Activated T-cell treated with anti-CD3 and anti-CD28 coated beads, Interleukin-2, amount 50 U/mL, for 4 hours (primary cell): ENCODE measurements at places on chromosomes 4 and X.

DNA sequence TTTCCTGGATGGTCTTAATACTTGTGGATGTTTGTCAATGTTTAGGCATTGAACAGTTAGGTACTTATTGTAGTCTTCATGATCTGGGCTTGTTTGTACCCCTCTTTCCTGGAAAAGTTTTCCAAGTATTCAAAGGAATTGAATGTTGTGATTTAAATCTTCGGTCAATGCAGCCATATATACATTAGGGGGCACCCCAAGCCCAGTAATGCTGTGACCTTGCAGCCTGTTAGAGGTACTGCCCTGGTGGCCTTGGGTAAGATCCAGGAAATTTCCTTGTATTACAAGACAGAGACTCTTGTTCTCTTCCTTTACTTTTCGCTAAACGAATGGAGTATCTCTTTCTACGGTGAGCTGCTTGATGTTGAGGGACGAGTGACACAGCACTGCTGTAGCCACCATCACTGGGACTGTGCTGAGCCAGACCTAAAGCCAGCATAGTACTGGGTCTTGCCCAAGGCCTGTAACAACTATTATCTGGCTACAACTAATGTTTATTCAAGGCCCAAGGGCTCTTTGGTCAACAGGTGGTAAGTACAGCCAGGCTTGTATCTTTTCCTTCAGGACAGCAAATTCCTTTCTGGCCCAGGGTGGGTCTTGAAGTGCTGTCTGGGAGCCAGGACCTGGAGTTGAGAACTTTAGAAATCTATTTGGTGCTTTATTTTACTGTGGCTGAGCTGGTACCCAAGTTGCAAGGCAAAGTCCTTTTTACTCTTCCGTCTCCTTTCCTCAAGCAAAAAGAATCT is 118.3 kb upstream of the ATOH1 start:
- DNase-seq: no peak

DNA sequence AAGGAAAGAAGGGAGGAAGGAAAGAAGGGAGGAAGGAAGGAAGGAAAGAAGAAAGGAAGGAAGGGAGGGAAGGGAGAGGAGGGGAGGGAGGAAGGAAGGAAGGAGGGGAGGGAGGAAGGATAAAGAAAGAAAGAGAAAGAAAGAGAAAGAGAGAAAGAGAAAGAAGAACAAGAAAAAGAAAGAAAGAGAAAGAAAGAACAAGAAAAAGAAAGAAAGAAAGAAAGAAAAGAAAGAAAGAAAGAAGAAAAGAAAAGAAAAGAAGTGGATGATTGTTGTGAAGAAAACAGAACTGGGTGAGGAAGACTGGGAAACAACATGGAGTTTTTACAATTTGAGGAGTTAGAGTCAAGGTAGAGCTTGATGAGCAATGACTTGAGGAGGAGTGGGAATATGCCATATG is 78.0 kb downstream of the EIF4E start:
- no peak for DNase-seq

- no peak for DNase-seq
Measured at GRCh38 chr4:88106205-88106604, 52.2 kb downstream of the ABCG2 start.

GRCh38 chr4:1583859-1584258 is 100.3 kb downstream of the FAM53A start:
- no peak for DNase-seq

DNA sequence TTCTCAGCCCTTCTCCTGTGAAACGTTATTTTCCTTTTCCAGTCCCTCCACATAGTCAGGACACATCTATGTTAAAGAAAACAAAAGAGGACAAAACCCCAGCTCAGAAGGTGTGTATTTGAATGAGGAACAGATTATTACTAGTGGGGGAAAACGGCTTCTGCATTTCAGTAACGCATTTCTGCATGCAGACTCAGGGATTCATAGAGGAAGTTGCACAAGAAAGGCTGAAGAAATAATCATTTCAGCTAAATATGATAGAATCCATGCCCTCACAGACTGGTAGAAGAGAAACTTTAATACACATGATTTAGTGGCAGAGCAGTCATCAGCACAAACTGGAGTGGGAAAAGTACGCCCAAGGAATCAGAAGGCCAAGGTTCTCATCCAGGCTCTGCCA is 270.8 kb upstream of the FGF13 start:
- DNase-seq: no peak

GRCh38 chr4:110091434-110092140 is 106.8 kb downstream of the ELOVL6 start:
- no peak for DNase-seq

- DNase-seq: no peak
Measured at GRCh38 chr4:110480031-110480549, 4.1 kb downstream of the ENPEP start.

DNA sequence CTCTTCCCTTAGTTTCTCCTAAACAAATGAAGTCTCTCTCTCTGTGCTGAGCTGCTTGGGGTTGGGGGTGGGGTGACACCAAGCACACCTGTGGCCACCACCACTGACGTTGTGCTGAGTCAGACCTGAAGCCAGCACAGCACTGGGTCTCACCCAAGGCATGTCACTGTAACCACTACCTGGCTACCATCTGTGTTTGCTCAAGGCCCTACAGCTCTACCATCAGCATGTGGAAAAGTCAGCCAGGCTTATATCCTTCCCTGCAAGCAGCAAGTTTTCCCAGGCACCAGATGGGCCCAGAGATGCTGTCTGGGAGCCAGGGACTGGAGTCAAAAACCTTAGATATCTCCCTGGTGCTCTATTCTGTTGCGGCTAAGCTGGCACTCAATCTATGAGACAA is 6.9 kb downstream of the CXCL10 start:
- DNase-seq: no peak

DNA sequence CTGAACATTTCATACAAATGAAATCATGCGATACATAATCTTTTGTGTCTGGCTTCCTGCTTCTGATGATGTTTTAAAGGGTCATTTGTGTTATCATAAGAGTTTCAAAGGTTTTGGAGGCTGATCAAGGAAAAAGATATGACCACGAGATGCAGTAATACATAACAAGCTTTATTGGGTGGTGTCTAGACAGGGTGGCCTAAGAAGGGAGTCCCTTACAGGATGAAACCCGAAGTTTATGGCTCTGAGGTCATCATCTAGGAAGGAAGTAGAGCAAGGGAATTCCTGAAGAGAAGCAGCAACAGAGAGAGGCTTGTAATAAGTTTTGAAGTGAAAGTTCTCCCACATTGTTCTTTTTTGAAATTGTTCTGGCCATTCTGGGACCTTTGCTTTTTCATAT is 40.8 kb upstream of the SOD3 start:
- DNase-seq: no peak

DNA sequence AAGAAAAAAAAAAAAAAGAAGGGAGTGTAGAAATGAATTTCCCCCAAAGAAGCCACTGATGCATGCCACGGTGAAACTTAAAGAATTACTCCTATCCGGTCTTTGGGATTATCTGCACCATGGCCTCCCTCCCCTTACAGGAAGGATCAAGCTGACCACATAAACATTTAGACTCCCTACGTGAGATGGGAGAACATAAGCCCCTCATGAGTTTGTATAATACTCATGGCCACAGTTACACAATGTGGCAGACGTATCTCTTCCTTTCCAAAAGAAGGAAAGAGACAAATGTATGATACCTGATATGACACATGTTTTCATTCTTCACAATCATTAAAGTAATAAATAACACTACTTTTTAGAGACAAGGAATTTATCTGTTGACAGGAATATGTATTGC is 3.3 kb upstream of the PTTG2 start:
- no peak for DNase-seq

- DNase-seq: no peak
Measured at GRCh38 chr4:55069248-55069647, 56.1 kb downstream of the KDR start.

DNA sequence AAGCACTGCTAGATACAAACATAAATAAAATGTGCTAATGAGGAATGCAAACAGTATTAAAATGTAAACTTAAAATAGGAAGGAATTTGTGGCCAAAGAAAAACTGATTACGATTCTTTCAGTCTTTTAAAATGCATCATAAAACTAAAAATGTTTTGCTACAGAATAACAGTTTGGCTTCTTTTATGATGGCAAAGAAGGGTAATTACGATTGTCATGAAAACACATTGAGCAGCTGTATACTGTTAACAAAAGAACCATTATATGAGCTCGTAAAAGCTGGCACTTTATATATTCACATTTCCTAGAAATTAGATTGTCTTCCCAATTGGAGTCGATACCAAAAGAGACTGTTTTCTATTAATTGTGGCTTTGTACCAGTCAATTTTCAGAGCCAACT is 290.4 kb downstream of the NR3C2 start:
- DNase-seq: no peak

DNA sequence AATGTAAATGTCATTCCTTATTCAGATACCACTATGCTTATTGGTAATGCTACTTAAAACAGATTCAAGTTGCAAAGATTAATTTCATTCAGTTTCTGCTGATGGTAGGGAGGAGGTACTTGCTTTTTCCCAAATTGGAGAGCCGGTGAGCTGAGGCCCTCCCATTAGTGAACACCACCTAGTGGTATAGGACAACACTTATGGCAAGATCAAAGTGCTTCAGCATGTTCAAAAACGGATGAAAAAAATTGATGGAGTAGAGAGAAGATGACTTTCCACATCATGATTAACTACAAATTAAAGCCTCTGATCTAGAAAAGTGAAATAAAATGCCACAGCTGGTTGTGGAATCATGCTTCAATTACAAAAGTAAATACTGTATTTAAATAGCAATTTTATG is 112.9 kb downstream of the MBNL3 start:
- no peak for DNase-seq

DNA sequence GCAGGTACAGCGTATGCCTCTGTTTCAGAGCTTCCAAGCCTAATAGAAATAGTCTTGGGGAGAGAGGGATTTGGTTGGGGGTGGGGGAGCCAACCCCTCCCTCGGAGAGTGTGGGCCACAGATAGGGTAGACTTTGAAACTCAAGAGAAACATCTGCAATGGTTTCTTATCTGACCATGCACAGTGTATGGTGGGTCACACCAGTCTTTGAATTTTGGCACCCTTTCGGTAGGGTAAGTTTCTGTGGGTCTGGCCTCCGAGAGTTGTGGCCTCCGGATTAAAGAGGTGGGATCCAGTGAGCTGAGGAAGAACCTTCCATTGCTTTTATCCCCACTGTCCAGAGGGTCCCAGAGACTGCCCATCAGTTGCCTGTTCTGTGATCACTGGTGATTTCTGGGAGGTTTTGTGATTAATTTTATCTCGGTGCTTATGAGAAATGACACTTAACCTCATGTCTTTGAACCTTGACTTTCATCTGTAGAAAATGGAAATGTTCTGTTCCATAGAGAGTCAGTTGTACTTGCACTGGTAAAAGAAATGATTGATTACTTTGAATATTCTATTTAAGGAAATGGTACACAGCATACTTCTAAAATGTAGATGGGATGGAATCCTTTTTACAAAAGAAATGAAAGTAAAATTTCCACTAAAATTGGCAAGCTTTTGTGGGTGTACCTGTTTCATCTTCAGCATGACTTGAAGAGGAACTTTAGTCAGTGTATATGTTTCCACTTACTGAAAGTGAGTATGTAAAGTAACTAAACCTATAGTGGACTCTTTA is 62.7 kb downstream of the TMEM131L start:
- no peak for DNase-seq

DNA sequence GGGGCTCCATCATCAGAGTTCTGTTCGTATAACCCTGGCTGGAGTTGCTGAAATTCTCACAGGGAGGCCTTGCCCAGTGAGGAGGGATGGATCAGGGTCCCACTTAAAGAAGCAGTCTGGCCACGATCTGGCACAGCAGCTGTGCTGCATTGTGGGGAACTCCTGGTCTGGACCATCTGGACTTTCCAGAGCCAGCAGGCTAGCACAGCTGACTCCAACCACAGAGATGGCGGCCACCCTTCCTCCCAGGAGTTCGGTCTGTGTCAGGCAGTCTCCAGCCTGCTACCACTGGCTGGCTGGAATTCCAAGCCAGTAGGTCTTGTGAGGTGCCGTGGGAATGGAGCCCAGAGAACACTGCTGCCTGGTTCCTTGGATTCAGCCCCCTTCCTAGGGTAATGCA is 62.0 kb downstream of the SLAIN2 start:
- no peak for DNase-seq

DNA sequence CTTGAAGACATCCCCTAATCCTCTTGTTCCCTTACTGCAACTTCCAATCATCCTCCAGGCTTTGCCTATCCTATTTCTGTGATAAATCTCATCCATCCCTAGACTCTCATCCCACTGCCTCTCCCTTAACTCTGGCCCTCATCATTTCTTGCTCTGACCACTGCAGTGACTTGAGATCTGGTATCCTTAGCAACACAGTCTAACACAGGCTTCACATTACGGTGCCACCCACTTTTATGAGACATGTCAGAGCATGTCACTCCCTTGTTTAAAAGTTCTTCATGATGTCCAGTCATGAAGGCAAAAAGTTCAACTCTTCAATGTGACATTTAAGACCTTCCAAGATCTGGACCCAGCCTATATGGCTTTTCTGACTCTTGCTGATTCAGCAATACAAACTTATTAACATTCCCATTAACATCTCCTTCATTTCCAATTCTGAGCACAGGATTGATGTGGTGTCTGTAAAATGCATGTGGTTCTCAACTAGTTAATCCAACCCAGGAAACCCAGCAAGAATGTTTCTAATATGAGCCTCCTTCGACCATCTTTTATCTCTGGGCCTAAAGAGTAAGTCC is 64.0 kb downstream of the OR13H1 start:
- DNase-seq: no peak

DNA sequence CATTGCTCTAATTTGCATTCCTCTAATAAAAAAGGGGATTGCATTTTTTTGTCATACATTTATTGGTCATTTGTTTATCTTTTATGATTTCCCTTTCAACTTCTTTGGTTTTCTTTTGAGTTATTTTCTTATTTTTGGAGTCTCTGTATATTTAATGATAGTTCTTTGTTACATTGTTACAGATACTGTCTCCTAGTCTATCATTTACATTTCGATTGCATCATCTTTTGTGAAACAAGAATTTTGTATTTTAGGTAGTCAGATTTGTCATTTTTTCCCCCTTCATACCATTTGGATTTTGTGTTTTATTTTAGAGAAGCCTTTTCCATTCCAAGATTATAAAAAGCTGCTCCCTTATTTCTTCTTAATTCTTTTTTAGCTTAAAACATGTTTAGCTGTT is 37.1 kb downstream of the SNX25 start:
- DNase-seq: no peak

DNA sequence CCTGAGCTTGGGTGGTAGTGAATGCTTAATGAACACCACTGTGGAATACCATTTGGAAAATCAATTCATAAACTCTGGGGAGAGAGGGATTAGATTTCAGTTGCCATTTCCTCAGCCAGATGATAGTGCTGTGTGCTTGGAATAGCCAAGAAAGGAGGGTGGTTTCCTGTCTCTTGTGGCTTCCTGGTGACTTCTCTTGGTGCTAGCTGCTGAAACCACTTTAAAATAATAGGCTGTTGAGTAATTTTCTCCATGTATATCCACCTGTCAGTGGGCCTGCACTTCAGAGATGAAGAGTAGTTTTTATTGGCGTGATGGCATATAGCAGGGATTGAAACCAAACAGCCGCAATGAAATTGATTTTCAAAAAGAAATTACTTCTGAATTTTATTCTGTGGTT is 11.8 kb downstream of the EDA start:
- DNase-seq: no peak

- DNase-seq: no peak
Measured at GRCh38 chr4:169650227-169650936, 30.0 kb downstream of the CLCN3 start.

GRCh38 chr4:41305476-41305875 is 48.7 kb downstream of the UCHL1 start:
- DNase-seq: no peak

- no peak for DNase-seq
Measured at GRCh38 chrX:116142976-116143375, 27.6 kb upstream of the AGTR2 start.
